GM03348 (cell line): ENCODE measurements at places on chromosomes 5 and 9.

DNA sequence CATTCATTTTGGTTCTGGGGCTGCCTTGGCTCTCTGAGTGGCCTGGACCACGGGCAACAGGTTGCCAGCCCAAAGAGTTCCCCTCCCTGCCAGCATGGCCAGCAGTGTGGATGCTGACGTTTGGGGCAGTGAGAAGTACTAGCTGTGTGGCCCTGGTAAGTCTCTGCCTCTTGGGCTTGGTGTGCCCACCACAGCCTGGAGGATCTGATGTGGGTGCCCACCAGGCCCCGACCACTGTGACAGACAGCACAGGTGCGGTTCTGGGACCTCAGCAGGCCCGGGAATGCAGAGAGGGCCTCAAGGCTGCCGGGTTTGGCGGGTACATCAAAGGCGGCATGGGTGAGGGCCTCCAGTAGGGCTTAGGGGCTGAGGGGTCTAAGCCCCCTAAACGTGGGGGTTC lies 33.6 kb upstream of the PITX1 start:
- no peak for DNase-seq

GRCh38 chr9:7178729-7179128 lies 421.0 kb downstream of the KDM4C start:
- no peak for DNase-seq

GRCh38 chr9:16866587-16866986 lies 3.9 kb downstream of the BNC2 start:
- DNase-seq: no peak

GRCh38 chr5:97125125-97125683 lies 17.2 kb downstream of the LIX1 start:
- no peak for DNase-seq

DNA sequence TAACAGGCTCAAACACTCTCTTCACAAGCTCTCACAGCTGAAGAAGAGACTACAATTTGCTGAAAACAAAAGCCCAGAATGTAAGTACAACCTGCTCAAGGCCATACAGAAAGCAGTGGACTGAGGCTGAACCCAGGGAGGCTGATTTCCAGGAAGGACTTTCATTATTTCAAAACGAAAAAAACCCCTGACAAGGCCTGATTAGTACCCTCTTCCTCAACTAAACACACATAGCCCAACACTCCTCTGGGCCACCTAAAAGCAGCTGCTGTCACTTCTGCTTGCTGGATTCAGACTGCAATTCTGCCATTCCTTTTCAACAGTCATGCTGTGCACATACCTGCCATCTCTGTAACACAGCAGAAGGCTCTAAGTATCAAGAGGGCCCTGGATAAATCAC lies 18.2 kb downstream of the NRG2 start:
- DNase-seq: no peak

- no peak for DNase-seq
Measured at GRCh38 chr9:95644377-95644776, 127.6 kb upstream of the PTCH1 start.

GRCh38 chr5:147417135-147417813 lies 92.6 kb downstream of the DPYSL3 start:
- peak; percentile 51 for DNase-seq

GRCh38 chr5:87650284-87650683 lies 237.6 kb upstream of the CCNH start:
- DNase-seq: no peak

GRCh38 chr5:103410172-103410571 lies 151.6 kb downstream of the MACIR start:
- no peak for DNase-seq

- no peak for DNase-seq
Measured at GRCh38 chr9:567128-567746, 274.3 kb upstream of the DMRT1 start.

DNA sequence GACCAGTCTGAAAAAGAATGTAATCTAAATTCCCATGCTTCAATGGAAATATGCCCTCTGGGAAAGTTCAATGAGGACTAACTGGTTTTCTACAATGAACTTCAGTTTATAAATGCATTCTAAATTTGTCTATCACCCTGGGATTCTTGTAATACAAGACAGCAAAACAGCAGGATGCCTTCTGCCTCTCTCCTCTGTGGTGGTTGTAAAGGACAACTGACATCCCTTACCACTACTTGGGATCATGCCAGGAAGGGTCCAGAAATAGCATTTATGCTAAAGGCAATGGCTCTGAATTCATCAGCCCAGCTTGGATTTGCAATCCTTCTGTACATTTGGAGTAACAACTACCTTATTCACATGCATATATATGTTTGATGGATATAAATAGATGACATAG lies 97.3 kb upstream of the ADAMTS16 start:
- DNase-seq: no peak

DNA sequence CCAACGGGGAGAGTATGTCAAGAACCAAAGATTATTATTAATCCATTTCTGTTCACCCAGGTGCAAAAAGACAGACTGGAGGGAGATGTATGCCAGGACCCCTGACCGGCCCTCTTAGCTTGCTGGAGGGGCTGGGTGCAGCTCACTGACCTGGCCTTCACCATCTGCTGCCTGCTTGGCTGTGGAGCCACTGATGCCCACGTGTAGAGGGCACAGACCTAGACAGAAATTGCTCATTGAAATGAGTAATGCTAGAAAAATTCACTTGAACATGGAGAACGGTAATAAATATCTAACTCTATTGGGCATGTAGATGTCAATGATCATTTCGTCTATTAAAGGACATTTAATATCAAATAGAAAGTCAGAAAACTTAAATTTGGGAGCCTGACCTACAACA lies 58.8 kb upstream of the ERCC6L2 start:
- DNase-seq: no peak

DNA sequence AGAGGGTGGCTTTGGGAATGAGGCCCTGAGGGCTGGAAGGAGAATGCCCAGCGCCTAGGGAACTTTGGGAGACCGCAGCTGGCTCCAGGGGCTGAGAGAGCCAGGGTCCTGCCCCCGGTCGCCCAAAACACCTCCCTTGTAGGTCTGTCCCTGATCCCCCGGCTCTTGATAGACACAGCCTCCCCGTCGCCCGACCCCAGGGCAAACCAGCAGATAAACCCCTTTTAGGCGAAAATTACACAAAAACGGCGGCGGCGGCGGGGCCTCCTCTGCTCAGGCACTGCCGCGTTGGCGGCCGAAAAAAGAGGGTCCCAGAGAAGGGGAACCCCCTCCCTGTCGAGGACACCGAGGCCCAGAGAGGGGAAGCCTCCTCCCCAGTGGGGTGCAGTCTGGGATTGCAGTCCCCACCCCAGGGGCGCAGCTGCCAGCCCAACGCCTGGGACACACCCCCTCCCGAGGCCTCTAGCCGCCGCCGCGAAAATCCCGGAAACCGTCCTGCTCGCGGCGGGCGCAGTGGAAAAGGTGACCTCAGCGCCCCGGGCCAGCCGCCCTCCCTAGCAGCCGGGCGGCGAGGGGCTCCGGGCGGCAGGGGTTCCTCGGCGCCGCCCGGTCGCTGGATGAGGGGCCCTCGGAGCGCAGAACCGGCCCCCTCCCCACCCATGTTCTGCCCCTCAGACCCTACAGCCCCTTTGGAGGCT lies 3.1 kb upstream of the BARX1 start:
- no peak for DNase-seq

- DNase-seq: peak; percentile 55
Measured at GRCh38 chr9:77488439-77489126, 159.5 kb downstream of the GNA14 start.

DNA sequence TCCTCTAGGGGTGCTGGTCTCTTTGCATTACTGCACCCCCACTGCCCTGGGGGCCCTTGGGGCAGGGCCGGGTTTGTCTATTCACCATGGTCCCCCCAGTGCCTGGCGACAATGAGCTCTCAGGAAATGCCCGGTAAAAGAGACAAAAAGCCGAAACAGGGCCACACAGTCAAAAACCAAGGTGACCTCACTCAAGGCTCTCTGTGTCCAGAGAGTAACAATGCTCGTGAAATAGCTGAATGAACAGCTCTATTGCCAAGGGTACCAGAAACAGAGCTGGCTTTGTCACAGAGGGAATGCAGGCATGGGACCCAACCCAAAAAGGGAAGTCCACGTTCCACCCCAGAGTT lies 16.0 kb downstream of the SH3PXD2B start:
- no peak for DNase-seq

GRCh38 chr5:154479160-154479943 lies 1.3 kb upstream of the HAND1 start:
- no peak for DNase-seq

- no peak for DNase-seq
Measured at GRCh38 chr9:125638239-125639045, 68.6 kb downstream of the MAPKAP1 start.

DNA sequence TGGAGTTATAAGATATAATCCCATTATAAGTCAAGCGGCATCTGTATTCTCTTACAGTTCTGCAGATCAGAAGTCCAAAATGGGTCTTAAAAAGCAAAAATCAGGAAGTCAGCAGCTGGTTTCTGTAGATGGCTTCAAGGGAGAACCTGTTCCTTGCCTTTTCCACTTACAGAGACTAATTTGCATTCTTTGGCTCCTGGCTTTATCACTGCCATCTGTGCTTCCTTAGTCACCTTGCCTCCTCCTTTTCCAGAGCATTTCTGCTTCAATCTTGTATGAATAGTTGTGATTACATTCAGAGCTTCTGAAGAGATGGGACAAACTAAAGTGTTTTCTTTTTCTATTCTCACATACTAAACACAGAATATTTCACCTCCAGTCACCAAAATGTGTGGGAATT lies 647.3 kb upstream of the GRAMD2B start:
- DNase-seq: no peak

DNA sequence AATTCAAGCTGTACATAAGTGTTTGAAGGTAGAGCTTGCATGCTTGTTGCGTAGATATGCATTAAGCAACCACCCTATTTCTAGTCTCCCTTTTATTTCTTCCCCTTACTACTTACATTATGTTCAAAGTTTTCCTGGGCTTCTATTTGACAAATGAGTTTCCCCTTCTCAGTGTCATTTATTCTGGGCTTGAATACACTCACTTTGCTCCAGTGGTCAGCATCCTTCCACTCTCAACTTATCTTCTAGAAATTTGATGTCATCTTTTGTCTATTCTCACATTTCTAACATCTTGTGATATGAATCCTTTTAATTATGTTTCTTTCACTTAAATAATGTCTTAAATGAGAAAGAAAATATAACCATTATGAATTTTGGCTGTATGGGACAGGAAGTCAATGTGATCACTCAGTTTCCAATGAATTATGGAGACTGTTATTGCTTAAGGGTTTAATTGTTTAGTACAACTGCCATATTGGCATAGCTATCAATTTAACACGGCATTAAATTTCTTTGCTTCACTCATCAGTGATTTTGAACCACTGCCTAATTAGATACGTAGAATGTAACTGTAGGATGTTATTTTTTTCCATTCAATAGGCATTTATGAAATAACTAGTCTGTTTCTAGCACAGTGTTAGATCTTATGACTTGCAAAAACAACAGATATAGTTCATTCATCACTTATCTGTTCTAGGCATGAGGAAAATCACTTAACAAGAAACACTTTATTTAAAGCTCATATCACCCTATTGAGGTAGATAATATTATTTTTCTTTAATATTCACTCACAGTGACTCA lies 105.5 kb upstream of the CDH12 start:
- no peak for DNase-seq

- DNase-seq: no peak
Measured at GRCh38 chr5:126445502-126446174, 22.4 kb downstream of the GRAMD2B start.

DNA sequence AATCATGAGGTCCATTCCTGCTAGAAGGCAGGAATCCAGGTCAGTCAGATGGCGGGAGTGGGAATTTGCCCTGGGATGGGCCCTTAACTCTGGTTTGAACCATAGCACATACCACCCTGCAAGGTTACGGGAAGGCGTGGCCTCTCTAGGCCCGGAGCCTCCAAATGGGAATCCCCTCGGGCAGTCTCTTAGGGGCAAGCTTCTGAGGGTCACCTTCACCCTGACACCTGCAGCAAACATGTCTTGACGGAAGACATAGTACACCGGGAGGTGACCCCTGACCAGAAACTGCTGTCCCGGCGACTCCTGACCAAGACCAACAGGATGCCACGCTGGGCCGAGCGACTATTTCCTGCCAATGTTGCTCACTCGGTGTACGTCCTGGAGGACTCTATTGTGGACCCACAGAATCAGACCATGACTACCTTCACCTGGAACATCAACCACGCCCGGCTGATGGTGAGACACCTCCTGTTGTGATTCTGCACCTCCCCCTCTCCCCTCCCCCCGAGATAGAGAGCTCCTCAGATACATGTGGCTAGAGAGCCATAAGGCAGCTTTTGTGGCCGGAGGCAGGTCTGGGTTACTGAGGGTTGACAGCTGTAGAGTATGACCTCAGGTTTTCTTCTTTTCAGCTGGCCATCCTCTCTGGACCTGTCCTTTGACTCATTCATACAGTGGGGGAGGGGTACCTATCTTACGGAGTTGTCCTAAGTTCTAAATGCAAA lies 957 bp downstream of the PRELID1 start:
- DNase-seq: peak; percentile 32

GRCh38 chr5:158832096-158832685 lies 267.5 kb downstream of the EBF1 start:
- DNase-seq: peak; percentile 33

GRCh38 chr5:56313596-56313995 lies 80.5 kb upstream of the ANKRD55 start:
- DNase-seq: no peak

- no peak for DNase-seq
Measured at GRCh38 chr5:109373932-109374331, 35.8 kb downstream of the PJA2 start.

- no peak for DNase-seq
Measured at GRCh38 chr9:91711755-91712601, 238.1 kb downstream of the ROR2 start.

DNA sequence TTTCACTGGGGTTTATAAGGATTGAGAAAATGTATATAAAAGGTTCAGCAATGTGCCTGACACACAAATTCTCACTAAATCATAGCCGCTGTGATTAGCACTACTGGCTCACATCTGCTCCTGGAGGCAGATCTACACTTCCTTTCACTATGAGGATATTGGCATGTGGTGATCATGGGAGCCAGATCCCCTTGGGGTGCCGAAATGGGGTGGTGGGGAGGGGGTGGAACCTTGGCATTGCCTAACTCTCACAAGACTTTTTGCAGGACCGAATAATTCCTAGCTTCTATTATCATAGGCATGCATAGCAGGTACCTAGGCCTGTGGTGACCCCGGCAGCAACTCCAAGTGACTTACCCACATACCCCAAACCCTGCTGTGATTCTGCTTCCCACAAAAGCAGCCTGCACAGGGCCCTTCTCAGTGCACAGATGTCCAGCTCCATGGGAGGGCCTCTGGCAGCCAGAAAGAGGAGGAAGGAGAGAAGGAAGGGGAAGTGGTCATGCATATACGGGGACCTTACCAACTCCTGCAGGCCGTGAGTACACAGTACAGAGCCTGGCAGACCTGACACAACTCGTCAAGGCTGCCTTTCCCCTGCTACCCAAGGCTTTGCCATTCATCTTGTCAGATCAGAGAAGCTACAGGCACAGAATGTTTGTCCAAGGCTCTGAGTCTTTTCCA lies 61.3 kb upstream of the IQGAP2 start:
- DNase-seq: no peak

GRCh38 chr9:95629585-95629984 lies 112.8 kb upstream of the PTCH1 start:
- DNase-seq: no peak

- no peak for DNase-seq
Measured at GRCh38 chr5:154395407-154396106, 50.2 kb upstream of the SAP30L start.
